Erythroblast (primary cell): ENCODE measurements at places on chromosomes 1 and 21.
A peak's percentile ranks its signal among the peaks of the same experiment; 100 is the strongest.

GRCh38 chr1:48841966-48842365, 65.3 kb upstream of the BEND5 start:
- no peak for DNase-seq

GRCh38 chr1:151611288-151611790, 511 bp upstream of the SNX27 start:
- DNase-seq: peak; percentile 81

DNA sequence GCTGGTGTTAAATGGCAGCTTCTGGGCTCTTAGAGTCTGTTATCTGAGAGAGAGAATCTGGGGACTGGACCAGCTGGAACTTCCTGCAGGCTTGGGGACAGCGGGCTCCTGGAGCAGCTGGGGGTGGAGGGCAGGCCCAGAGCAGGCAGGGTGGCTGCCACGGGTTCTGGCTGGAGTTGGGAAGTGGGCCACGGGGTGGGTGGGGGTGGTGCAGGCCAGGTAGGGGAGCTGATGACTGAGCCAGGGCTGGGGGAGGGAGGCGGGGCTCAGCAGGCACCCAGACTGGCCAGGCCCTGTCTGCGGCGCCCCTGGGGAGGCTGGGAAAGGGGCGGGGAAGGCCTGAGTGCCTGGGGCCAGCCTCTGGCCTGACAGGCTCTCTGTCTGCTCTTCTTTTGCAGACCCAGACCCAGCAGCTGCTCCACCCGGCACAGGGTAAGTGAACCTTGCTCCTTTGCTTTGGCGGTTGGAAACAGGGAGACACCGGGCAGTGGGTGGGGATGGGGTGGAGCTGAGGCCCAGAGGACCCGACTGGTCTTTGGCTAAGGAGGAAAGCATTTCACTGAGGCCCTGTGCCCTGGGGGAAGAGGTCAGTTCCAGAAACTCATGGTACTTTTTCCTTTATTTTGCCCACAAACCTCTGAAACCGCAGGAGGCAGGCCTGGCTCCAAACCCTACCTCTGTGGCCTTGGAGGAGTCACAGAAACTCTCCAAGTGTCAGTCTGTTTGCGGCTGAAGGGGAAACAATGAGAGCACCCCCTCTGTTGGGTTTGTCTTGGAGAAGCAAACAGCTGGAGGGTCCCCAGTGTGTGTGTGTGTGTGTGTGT, 48.8 kb downstream of the ARHGEF10L start:
- no peak for DNase-seq

GRCh38 chr1:98452162-98452561, 209.4 kb upstream of the SNX7 start:
- no peak for DNase-seq

GRCh38 chr1:77975386-77975785, 3.5 kb downstream of the FUBP1 start:
- no peak for DNase-seq

DNA sequence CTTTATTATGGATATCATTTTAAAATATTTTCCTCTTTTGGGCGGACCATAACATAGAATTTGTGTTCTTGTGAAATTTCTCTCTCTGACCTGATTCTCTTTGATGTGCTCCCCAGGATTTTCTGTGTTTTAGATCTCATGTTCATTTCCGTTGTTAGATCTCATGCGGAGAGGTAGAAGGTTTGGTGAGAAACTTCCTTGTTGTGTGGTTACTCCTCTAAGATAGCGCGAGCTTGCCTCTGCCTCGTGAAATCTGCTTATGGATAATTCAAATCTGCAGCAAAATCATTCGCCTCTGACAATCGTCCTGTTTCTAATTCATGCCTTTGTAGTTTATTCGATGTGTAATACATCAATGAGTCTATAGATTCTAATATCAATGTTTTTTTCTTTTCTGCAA, 580.4 kb downstream of the USP25 start:
- DNase-seq: no peak

DNA sequence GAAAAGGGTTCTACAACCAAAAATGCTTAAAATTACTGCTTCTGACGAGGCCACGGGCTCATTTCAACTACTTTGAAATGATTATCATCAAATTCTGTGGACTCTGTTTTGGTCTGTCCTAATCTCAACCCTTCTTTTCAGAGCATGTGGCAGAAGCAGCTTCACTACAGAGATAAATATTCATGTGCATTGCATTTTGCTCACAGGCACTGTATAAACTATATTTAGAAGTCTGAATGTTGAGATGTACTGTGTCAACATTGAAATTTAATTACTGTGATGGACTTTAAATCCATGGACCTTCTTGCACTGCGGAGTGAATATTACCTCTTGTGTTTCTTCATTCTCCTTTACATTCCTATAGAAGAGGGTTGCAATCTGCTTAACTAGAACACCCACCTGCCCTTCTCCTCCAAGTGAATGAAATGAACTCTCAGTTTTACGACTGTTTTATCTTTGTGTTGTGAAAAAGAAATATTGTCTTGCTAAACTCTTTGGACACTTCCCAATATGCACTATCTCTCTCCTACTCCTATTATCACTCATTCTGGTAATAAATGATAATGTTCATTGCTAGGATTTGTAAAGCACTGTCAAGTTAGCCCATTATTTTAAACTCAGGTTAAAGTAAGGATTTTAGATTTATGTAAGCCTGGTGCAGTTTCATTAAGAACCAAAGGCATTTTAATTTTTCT, 281.2 kb upstream of the ST6GALNAC5 start:
- no peak for DNase-seq

- DNase-seq: no peak
These were observed 27.4 kb downstream of the SNRPE start for GRCh38 chr1:203888807-203889251.

GRCh38 chr1:38475624-38476005, 384.0 kb downstream of the RRAGC start:
- DNase-seq: no peak

- no peak for DNase-seq
These were observed 299.4 kb upstream of the LYPLAL1 start for GRCh38 chr1:218874313-218874712.

DNA sequence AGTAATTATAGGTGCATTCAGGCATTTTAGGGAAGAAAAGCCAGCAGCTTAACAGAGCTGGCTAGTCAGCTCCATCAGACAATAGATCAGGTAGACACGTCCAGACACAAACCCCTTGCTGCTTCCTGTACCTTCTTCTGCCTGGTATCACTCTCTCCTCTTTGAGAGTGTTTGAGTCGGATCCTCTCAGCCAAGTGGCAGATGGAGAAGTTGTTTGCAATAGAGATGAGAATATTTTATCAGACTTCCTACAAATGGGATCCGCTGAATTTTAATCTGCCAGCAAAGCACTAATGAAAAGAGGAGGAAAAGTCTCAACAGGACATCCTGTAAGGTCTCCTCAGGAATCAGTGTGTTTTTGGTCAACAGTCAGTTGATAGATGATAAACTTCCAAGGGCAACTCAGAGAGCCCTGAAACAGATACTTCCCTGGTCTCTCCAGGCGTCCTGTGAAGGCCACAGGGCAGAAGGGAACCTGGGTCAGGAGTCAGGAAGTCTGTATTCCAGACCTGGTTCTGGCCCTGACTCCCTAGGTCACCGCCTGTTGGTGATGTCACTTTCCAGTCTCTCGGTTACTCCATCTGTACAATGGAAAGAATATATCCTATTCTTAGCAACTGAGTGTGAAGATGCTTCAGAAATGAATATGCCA, 62.1 kb upstream of the PROX1 start:
- no peak for DNase-seq

GRCh38 chr1:66413838-66414175, 120.1 kb upstream of the SGIP1 start:
- no peak for DNase-seq

DNA sequence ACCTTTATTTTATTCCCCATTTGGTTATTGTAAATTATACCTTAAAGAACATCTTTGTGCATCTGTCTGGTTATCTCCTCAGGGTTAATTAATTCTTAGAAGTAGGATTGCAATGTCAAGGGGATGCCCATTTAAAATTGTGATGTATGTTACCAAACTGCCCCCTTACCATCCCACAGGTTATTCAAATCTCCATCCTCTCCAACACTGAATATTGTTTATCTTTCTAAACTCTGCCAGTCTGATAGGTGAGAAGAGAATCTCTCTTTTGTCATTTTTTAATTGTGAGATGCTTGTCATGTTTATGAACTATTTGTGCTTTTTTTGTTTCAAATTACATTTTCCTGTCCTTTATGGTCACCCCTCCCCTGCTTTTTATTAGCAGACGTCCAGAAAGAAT, 55.8 kb downstream of the VWA5B1 start:
- DNase-seq: no peak

- peak; percentile 19 for DNase-seq
These were observed 56.8 kb downstream of the GLIS1 start for GRCh38 chr1:53681977-53682685.

DNA sequence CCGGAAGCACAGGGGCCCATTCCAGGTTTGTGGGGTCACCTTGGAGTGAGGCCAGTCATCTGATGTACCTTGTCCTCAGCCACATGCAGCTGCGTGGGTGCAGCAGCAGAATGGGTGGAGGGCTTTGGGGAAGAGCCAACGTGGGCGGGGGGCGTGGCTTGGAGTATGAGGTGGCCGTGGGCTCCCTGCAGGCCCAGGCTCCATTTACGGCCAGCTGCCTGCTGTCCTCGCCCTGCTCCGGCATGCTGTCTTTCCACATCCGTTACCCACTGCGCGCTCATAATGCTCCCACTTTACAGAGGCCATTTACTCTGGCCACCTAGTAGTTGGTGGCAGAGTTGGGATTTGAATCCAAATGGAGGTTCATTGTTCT, 27.8 kb upstream of the TINAGL1 start:
- DNase-seq: no peak

GRCh38 chr1:167441222-167441621, 77.1 kb downstream of the CD247 start:
- DNase-seq: no peak

DNA sequence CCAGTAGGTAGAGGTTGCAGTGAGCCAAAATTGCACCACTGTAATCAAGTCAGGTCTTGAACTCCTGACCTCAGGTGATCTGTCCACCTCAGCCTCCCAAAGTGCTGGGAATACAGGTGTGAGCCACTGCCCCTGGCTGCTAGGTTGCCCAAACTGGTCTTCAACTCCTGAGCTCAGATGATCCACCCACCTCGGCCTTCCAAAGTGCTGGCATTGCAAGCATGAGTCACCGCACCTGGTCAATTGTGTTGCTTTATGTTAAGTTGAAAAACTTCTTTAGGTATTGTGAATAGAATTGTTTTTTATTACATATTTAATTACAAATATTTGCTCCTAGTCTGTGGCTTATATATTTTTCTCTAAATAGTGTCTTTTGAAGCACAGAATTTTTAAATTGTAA, 80.5 kb downstream of the PRKAB2 start:
- no peak for DNase-seq

GRCh38 chr1:223137455-223138085, 5.5 kb downstream of the TLR5 start:
- DNase-seq: no peak

DNA sequence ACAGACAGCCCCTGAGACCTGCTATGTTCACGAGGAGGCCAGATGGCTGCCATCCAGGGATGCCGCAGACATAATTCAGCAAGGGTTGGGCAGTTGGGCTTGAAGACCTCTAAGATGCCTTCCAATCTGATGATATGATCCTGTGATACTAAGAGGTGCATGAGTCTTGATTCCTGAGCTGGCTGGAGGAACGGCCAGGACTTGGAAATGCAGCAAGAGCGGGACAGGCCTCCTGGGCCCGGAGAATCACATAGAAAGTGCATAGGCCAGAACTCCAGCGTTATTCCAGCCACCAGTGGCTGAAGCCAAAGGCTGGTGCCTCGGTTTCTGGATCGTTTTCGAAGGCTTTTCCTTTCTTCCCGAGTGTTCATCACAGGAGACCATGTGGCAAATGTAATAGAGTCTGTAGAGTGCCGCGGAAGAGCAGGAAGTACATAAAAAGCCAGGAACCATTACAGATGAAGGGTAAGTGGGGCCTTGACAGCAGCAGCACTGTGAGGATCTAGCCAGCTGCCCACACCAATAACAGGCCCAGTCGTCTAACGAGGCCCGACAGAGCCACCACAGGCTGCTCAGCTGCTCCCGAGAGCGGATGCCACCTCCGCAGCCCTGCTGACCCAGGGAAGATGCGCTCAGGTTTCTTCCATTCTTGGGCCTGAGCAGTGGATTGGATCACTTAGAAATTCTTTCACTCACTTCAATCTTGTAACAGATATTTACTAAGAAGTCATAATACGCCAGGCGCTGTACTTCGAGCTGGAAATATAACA, 14.0 kb upstream of the LHX4 start:
- no peak for DNase-seq

DNA sequence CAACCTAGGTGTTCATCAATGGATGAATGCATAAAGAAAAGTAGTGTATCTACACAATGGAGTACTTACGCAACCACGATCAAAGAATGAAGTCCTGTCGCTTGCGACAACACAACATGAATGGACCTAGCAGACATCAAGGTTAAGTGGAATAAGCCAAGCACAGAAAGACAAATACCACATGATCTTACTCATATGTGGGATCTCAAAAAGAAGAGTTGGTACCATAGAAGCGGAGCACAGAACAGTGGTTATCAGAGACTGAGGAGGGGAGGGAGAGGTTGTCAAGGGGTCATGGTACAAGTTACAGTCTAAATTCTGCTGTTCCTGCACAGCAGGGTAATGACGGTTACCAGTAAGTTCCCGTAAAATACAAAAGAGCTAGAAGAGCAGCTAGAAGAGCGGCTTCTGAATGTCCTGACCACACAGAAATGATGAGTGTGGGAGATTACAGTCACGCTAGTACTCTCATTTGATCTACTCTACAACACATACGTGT, 36.7 kb downstream of the NPHP4 start:
- no peak for DNase-seq

DNA sequence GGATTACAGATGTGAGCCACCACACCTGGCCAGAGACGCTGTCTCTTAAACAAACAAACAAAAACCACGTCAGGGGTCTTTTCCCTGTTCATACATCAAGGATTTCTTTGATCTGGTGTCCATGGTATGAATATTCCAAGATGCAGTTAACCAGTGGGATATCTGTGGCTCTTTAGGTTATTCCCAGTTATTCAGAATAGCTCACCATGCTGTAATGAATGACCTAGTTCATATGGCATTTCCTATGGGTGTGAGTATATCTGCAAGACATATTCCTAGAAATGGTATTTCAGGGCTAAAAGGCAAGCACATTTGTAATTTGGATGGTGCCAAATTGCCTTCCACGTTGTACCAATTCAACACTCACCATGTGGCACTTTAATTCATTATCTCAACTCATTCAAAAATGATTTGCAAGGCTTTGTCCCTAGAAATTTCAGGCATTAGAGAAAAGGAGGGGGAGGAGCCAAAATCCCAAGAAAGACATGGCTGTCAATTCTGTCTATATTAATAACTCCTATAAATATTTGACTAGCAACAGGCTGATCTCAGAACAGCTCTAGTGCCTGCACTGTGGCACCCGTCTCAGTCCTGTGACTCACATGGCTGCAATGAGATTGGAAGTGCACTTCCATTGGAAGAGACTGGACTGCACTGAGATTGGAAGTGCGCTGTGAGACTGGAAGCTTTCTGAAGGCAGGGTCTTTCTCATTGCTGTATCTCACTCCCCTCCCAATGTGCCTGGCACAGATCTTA, 6.0 kb upstream of the STMN1 start:
- no peak for DNase-seq

- peak; percentile 52 for DNase-seq
These were observed 198.8 kb downstream of the CRB1 start for GRCh38 chr1:197466813-197467212.
